ENCODE measurements at places on chromosomes 12 and 14.

- DNase-seq = no peak
Observed at GRCh38 chr14:44895716-44896115, 66.0 kb downstream of the KLHL28 start.

DNA sequence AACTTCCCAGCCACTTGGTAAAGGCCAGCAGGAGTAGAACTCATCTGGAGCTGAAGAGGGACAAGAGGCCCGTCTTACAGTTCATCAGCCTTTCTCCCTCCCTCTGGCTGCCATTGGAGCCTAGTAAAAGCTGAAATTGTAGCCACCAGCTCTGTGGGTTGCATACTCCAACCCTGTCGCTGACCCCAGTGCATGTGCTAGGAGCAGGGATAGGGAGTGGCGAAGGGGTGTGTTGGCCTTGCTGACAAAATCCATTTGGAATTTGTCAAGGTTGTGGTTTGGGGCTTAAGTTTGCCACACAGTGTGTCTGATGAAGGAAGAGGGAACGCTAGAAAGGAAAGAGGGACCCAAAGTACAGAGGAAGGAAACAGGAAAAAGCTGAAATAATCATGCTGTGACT lies 4.0 kb upstream of the ARF3 start:
- DNase-seq = no peak

GRCh38 chr14:44701563-44702263 lies 194.6 kb upstream of the FSCB start:
- DNase-seq = no peak

GRCh38 chr12:50181691-50182090 lies 14.5 kb upstream of the CERS5 start:
- DNase-seq = no peak

- DNase-seq = no peak
Observed at GRCh38 chr12:91622037-91622436, 439.4 kb upstream of the DCN start.

- peak; percentile 29 for DNase-seq
Observed at GRCh38 chr12:28172434-28173030, 17.7 kb upstream of the CCDC91 start.

GRCh38 chr12:57835366-57836288 lies 10.9 kb downstream of the CTDSP2 start:
- peak; percentile 56 for DNase-seq

DNA sequence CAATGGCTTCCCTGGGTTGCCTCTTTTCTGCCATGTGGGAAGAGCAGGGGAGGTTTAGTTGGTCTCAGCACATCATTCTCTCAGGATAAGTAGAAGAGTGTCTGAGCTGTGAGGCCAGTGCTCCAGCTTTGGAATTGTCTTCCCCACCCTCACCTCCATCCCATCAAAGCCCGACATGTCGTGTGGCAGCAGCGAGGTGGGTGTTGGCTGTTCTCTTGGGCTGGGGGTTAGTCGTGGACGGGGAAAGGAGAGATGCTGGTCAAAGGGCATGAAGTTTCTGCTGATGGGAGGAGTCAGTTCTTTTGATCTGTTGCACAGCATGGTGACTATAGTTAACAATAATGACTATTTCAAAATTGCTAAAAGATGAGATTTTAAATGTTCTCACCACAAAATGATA lies 404.2 kb downstream of the TMEM121 start:
- no peak for DNase-seq

DNA sequence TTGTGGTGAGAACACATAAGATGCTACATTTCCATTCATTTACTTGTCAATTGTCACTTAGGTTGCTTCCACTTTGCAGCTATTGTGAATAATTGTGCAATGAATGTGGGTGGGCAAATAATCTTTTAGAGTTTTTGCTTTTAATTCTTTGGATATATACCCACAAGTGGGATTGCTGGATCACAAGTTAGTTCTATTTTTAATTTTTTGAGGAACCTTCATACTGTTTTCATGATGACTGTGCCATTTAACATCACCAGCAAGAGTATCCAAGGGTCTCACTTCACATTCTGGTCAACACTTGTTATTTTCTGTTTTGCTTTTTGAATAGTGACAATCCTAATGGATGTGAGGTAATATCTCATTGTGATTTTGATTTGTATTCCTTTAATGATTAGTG lies 10.5 kb downstream of the CLEC6A start:
- no peak for DNase-seq

All from Ammon's horn (tissue), 1 donor.